ENCODE measurements at places on chromosomes 1 and 21.

DNA sequence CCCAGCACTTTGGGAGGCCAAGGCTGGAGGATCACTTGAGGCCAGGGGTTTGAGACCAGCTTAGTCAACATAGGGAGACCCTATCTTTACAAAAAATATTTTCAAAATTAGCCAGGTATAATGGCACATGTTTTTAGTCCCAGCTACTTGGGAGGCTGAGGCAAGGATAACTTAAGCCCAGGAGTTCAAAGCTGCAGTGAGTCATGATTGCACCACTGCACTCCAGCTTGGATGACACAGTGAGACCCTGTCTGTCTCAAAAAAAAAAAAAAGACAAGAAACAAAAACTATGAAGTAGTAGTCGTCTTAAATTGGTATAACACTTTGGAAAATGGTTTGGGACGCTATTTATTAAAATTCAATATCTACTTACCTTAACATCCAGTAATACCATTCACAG, 7.7 kb downstream of the AIM2 start:
- DNase-seq, result no peak

- DNase-seq, result no peak
Measured at GRCh38 chr1:51567653-51568052, 48.6 kb upstream of the EPS15 start.

- DNase-seq, result no peak
Measured at GRCh38 chr1:32754317-32755097, 51.9 kb upstream of the SYNC start.

GRCh38 chr1:109931911-109932636, 21.4 kb downstream of the CSF1 start:
- no peak for DNase-seq

DNA sequence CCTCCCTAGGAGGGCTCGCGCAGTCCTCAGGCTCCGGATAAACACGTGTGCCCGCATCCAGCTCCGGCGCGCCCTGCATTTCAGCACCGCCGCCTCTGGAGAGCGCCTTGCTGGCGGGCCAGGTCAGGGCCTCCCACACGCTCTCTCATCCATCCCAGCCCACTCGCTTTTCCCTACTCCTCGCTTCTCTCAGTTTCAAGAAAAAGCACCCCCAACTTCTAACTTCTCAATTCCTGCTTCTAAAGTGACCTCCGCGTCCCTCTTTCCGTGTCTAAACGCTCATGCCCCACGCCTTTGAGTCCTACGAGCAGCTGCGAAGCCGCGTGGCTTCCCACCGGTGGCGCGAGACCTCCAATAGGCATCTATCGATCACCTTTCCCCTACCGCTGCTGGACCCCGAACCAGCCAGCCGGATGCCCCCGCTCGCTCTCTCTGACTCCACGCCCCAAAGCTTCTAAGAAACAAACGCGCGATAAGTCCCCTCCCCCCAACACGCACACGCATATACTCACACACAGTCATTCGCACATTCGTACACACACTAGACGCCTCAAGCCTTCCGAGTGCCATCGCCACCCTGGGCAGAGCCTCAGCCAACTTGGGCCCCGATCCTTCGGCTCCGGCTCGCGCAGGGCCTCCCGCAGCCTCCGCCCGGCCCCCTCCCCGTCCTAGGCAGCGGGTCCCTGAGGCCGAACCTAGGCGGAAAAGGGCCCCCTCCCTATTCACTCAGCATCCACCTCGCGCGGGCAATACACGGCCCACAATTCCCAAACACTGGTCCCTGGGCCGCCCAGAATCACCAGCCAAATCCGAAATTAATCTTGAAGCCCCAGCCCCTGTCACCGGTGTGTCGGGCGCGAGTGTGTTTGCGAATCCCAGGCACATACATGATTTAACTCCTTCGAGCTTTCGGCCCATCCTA, 1.1 kb downstream of the NMNAT2 start:
- peak; percentile 84 for DNase-seq

DNA sequence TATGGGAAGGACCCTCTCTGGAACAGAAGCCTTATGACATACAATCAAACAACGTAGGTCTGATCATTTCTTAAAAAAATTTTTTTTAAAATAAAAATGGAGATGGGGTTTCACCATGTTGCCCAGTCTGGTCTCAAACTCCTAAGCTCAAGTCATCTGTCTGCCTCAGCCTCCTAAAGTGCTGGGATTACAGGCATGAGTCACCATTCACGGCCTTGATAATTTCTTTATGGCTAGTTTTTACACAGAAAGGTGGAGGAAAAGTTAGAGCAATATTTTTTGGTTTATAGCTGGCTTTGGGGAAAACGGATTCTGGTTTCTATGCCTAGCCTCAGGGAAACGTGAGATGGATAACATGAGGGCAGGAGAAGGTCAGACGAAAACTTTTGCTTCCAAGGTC, 70.0 kb upstream of the B3GALT5 start:
- no peak for DNase-seq

- no peak for DNase-seq
Measured at GRCh38 chr1:89129911-89130310, 4.0 kb upstream of the GBP2 start.

- DNase-seq, result no peak
Measured at GRCh38 chr1:152933196-152933595, 13.8 kb upstream of the SPRR5 start.

DNA sequence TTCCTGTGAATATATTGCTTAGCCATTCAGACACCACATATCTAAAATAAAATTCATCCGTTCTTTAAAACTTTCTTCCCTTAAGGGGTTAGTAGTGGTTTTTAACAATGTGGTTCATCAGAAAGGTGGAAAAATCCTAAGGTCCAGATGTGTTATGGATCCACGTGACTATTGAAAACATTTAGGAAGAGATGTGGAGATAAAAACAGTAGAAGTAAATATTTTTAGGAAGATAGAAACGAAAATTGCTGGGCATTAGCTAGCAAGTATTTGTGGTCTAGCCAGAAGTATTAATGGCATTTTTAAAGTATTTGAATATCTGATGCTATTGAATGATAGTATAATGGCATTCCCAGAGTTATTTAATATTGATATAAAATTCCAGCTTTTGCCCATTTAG, 180.8 kb downstream of the LTN1 start:
- DNase-seq, result no peak

- DNase-seq, result no peak
Measured at GRCh38 chr1:209790286-209791193, 6.2 kb upstream of the C1orf74 start.

DNA sequence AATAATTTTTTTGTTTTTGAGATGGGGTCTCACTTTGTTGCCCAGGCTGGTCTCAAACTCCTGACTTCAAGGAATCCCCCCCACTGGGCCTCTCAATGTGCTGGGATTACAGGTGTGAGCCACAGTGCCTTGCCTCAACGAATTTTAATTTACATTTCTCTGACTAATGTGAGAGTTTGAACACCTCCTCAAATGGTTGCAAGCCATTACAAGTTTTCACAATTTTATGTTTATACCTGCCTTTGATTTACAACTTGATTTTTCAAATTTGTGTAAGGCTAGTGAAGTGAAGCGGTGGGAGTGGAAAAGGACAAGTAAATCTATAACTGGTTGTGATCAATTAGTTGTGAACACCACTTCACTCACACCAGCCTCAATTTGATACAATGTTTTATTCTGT, 8.9 kb upstream of the RHBDL2 start:
- no peak for DNase-seq

GRCh38 chr21:33362044-33362555, 37.3 kb downstream of the IFNAR1 start:
- DNase-seq, result peak; percentile 41

GRCh38 chr1:201882665-201883132, 6.0 kb upstream of the SHISA4 start:
- peak; percentile 39 for DNase-seq

All from head of caudate nucleus (tissue), 42 donors.